ENCODE measurements at places on chromosomes 3 and 15.

- no peak for DNase-seq
Observed at GRCh38 chr3:128579927-128580326, 70.7 kb downstream of the RPN1 start.

DNA sequence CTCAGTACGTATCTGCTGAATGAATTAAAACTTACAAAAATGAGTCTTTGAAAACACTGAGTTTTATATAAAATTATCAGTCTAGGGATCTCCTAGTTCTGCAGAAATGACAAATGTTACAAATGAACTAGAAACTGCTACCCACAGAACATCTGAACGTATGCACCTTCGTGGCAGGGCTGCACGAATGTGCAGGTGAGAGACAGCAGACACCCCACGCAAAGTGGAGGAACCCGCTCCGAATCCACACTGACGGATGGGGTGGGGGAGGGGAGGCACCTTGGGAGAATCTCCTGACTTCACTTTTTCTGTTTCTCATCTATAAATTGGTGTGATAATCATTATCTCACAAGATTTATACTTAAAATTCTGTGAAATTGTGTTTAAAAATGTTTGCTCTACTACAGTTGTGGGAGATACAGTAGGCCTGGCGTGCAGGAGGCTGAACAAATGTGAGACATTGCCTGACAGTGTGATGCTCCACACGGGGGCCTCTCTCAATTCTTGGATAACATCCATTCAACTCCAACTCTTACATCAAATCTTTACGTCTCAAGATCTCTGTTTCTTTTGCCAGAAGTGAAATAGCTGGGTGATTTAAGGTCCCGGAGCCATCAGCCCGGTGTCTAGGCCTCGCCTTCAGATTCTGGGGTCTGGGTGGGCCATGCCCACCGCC, 86.9 kb downstream of the ATP10A start:
- DNase-seq = no peak

DNA sequence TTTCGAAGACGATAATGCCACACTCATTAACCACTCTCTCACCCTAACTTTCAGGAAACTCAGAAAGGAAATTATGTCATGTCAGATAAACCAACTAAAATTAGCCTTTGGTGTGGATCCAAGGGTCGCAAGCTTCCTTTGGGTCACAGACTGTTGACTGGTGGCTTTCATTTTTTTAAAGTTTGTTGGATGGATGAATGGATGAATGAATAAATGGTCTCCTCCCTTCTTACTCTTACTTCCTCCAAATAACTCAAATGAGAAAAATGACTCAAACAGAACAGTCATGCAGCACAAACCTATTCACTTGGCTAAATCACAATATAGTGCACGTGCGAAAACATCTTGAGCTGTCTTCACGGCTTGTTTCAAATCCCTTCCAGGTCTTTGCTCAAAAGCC, 82.9 kb upstream of the HACD2 start:
- no peak for DNase-seq

DNA sequence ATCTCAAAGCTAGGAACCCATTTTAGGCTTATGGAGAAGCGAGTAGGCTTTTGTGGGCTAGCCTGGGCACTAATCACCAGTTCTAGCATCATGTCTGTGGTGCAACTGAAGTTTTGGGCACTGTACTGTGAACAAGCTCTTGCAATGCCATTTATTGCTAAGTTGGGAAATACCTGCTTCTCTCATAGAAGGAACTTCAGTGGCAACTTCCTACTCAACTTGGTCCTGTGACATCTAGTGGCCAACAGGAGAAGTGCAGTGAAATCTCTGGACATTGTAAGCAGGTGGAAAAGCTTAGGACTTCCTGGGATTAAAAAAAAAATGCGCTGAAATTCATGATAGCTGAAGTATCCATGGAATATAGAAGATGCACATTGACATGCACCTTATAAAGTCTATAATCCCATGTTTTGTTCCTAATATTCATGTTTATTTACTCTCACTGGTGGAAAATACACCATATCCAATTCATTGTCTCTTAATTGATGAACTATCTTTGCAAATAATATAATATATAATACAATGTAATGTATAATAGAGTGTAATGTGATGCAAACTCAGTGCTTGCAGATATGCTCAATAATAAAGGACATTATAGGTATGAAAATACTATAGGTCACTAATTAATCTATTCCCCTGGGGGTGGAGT, 6.5 kb upstream of the ALDH1A3 start:
- peak; percentile 93 for DNase-seq

GRCh38 chr3:118204052-118204656, 830.5 kb downstream of the IGSF11 start:
- DNase-seq = no peak

GRCh38 chr3:41297750-41298149, 98.4 kb downstream of the CTNNB1 start:
- DNase-seq = no peak

- DNase-seq = no peak
Observed at GRCh38 chr15:75058127-75058905, 34.9 kb downstream of the PPCDC start.

DNA sequence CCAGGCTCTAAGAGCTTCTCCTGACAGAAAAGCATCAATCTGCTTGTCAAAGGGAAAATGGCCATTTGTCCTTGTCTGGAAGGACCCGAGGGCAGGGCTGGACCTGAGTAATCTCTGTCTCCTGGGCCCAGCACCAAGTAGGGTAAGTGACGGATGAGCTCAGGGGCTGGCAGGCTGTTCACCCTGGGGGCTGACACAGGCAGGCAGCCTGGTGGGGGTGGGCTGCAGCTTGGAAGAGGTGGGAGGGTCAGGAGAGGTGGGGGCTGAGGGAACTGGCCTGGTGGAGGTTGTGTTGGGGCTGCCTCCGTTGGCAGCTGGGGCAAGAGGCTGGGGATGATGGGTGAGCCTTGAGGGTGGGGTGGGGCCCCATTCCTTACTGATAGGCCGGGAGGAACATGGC, 42.3 kb upstream of the ADPGK start:
- no peak for DNase-seq

DNA sequence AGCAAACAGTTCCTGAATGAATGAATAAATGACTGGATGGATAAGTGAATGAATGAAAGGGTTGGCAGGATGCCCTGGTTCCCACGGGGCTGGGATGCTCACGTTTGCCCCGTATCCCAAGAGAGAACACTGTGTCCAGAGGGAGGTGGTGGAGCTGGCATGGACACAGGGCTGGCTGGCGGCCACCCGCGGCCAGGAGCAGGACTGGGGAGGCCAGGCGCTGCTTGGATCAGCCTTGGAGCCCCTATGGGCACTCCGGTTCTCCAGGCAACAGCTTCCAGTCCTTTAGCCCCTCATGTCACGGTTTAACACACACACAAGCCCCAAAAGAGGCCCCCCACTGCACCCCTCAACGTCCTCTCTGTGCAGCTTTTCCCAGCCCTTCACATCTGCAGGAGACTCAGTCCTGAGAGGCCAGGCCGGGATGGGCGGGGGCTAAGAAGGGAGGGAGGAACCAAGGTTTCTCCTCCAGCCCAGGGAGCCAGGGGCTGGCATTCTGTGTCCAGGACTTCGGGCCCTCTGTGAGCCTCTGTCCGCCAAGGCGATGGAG, 86.0 kb upstream of the ALDH1L1 start:
- no peak for DNase-seq

DNA sequence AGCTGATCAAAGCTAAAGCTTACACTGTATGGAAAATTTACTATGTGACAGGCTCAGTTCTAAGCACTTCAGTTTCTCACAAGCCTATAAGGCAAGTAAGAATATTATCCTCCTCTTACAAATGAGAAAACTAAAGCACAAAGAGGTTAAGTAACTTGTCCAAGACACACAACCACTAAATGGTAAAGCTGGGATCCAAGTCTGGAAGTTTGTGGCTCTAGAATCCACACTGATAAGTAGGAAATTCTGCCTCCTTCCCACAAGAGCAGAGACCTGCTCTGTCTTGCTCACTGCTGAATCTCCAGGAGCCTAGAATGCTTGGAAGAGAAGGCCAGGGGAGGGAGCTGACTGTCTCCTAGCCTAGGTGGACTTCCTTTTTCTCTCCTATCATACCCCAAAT, 60.6 kb downstream of the MAGI1 start:
- no peak for DNase-seq

DNA sequence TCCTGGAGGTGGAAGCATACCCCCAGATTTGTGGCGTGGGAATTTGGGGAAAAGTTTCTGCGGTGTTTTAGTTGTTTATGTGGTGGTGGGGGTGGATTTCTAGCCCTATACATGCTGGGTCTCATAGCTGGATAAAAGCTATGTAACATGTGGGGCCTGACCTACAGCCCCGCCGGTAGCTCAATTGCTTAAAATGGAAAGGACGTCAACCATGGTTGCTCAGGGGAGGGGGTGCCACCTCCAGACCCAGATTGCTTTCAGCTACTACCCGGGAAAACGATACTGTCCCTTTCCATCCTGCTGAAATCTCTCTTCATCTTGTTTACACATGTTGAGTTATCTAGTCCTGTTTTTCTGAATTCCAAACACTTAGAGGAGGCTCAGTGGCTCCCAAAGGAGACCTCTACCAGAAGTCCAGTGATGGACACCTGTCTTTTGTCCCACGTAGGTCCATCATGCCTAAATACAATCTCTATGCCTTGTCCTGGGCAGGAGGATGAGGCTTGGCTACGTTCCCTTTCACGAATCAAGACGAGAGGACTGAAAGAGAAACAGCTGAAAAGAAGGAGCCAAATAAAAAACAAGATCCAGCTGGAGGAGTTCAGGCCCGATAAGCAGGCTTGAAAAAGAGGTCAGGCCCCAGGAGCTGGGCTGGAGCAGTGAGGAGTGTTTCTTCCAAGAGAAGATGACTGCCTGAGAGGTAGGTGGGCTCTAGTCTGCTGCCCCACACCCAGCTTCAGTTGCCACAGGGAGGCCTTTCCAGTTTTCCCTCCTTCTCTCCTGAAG, 72.1 kb upstream of the TPRG1 start:
- peak; percentile 44 for DNase-seq

GRCh38 chr3:82165266-82165665, 403.8 kb upstream of the GBE1 start:
- no peak for DNase-seq

DNA sequence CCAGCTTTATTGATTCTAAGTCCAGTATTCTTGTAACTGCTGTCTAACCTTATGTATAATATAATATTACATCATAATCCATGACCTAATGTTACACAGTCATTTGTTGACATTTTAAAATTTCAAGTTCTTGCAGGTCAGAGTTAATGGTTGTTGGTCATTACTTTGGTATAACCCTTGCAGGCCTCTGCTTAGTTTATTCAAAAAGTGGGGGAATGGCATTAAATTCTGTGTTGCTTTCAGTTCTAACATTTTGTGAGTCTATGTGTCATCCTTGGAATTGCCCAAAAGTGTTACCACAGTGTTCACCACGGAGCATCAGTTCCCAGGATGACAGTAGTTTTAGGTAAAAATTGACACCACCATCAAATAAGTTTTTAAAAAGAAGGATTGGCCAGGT, 174.8 kb upstream of the BCL6 start:
- no peak for DNase-seq

- DNase-seq = no peak
Observed at GRCh38 chr3:150359381-150359780, 48.7 kb upstream of the TSC22D2 start.

DNA sequence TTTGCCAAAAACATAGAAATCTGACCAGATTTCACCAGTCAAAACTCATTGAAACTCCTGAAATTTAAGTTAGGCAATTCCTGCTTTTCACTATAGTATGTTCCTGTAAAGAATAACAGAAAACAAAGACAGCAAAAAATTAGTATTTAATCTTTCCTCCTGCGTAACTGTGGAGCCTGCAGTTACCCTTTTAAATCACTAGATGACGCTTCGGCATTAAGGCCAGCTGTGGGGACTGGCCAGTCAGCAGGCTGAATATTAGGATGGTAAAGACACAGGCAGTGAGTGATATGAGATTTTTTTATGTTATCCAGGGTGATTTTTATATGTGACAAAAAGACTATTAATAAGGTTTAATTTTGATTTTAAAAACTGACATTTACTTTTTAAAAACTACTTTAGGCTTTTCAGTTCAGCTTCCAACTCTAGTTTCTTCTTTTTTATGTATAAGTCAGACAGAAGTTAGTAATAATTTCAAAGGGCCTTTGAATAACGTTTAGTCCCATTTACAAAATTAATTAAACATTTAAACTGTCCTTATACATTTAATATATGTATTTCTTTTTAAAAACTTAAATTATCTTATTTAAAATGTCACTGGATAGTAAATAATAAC, 165.1 kb downstream of the PPM1L start:
- peak; percentile 50 for DNase-seq

DNA sequence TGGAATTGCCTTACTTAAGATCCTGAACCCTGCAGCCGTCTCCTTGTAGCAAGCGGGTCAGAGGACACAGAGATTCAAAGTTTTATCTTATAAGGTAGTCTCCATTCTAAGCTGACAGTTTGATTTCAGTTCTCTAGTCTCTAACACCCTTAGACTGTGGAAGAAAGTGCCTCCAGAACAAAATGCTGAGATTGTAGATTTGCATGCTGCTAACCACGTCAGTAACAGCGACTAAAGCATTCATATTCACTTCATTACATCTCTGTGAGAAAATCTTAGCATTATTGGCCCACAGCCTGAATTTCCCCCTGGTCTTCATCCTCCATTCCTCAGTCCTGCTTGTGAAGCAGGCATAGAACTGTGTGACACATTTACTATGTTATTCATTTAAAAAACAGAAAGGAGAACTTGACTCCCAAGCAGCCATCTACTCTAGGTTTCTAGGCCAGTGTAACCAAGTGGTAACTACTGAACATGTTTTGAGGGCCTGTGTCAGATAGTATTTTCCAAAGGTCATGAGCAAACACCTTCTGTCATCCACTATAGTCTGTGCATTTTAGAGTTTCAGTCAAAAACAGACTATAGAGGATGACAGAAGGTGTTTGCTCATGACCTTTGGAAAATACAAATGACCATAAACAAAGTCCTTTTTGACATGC, 27.4 kb downstream of the ARIH2 start:
- no peak for DNase-seq

DNA sequence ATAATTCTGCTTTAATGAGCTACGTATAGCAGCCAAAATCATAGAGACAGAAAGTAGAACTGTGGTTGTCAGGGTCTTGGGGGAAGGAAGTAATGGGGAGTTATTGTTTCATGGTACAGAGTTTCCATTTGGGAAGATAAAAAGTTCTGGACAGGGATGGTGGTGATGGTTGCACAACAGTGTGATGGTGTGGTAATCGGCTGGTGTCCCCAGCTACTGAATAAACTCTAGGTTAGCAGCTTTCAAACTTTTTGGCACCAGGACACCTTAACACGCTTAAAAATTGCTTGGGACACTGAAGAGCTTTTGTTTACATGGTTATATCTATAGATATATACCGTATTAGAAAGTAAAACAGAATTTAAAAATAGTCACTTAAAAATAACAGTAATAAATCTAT, 166.0 kb downstream of the NEK11 start:
- DNase-seq = no peak

DNA sequence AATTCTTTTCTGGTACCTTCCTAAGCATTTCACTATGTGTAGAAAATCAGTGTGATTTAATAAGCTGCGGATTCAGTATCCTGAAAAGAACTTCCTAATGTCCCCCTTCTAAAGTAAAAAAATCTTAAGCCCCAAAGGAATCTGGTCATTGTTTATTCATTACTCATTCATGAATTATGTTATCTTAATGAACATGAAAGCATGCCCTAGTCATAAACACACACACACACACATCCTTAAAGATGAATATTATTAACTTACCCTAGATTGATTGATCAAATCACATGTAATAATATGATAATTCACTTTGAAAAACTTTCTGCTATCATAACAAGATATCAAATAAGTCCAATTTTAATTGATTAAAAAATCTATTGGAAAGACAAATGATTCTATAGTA, 96.4 kb upstream of the BFSP2 start:
- no peak for DNase-seq
